ENCODE measurements at places on chromosomes 7 and 10. TPM values are rescaled to one million over a fixed set of nuclear protein-coding genes. Genes with fewer than 3 reads are reported as not detected.

SPDYE2B gene
- polyA plus RNA-seq = 5.1 TPM

GTF2I gene
- polyA plus RNA-seq = 175 TPM

CTAGE4 gene
- not detected for polyA plus RNA-seq

DNAJC2 gene
- 32.4 TPM for polyA plus RNA-seq

OR9A2 gene
- polyA plus RNA-seq = not detected

ARMC10 gene
- polyA plus RNA-seq = 20.0 TPM

PON1 gene
- 0.46 TPM for polyA plus RNA-seq

GRM3 gene
- polyA plus RNA-seq = 0.14 TPM

SCIN gene
- polyA plus RNA-seq = 0.80 TPM

COL13A1 gene
- polyA plus RNA-seq = 11.0 TPM

HOXA6 gene
- polyA plus RNA-seq = 5.6 TPM

TBXAS1 gene
- 6.4 TPM for polyA plus RNA-seq

GDF2 gene
- not detected for polyA plus RNA-seq

FIS1 gene
- polyA plus RNA-seq = 133 TPM

SLC39A12 gene
- polyA plus RNA-seq = not detected

TCAF1 gene
- polyA plus RNA-seq = 188 TPM

SNX10 gene
- 1.8 TPM for polyA plus RNA-seq

NRP1 gene
- 102 TPM for polyA plus RNA-seq

MPP7 gene
- polyA plus RNA-seq = 2.3 TPM

Measured in hindlimb muscle (tissue), 1 donor.